ENCODE measurements at places on chromosomes 2 and 18.

DNA sequence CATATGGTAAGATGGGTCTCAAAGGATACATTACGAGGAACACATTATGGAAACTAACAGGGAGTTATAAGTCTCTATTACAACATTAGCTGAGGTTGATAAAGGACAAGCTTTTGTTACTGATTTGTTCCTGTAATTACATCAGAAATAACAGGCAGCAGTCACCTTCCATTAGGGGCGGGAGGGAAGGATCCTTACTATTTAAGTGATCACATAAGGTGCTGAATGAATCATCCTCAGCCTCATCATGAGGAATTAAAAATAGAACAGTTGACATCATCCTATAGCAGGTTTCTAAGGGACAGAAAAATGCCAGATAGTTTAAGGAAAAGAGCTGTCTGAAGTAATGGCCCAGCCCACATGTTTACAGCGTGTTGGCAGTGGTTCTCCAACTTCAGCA, 86.9 kb upstream of the MGAT5 start:
- no peak for DNase-seq

- no peak for DNase-seq
Measured at GRCh38 chr2:16650287-16651249, 15.1 kb downstream of the CYRIA start.

- DNase-seq, result no peak
Measured at GRCh38 chr2:100309973-100310719, 12.2 kb downstream of the LONRF2 start.

GRCh38 chr2:32830196-32830595, 116.6 kb upstream of the LTBP1 start:
- no peak for DNase-seq

GRCh38 chr2:138787053-138787666, 7.0 kb upstream of the NXPH2 start:
- no peak for DNase-seq

DNA sequence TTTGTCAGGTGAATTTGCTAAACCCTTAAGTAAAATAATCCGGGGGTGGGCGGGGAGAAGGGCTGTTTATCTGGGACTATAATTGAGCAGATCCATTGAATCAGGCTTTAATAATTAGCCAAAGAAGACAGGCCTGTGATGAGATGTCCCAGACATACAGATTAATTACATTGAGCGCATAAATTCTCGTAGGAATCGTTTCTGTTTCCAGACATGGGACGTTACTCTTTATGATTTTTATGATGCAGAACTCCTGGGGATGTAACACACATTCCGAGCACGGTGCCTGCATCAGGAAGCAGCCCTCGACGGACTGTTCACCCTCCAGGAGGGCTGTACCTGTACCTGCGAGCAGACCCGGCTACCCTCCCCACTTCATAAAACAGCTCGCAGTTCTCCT, 88.9 kb downstream of the SMIM21 start:
- no peak for DNase-seq

GRCh38 chr2:23503097-23503496, 118.1 kb downstream of the KLHL29 start:
- DNase-seq, result no peak

DNA sequence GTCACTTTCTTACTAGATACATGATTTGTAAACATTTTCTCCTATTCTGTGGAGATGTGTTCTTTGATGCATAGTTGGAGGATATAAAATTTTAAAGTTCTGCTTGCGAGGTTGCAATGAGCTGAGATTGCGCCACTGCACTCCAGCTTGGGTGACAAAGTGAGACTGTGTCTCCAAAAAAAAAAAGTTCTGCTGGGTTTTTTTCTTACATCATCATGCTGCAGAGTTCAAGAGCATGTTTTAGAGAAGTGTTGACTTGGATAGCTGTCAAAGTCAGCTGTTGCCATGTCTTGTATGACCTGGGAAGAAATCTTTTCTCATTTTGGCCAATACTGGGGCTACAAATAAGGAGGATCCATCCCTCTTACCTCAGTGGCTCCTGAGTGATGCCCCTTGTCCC, 71.3 kb downstream of the UGGT1 start:
- DNase-seq, result no peak

DNA sequence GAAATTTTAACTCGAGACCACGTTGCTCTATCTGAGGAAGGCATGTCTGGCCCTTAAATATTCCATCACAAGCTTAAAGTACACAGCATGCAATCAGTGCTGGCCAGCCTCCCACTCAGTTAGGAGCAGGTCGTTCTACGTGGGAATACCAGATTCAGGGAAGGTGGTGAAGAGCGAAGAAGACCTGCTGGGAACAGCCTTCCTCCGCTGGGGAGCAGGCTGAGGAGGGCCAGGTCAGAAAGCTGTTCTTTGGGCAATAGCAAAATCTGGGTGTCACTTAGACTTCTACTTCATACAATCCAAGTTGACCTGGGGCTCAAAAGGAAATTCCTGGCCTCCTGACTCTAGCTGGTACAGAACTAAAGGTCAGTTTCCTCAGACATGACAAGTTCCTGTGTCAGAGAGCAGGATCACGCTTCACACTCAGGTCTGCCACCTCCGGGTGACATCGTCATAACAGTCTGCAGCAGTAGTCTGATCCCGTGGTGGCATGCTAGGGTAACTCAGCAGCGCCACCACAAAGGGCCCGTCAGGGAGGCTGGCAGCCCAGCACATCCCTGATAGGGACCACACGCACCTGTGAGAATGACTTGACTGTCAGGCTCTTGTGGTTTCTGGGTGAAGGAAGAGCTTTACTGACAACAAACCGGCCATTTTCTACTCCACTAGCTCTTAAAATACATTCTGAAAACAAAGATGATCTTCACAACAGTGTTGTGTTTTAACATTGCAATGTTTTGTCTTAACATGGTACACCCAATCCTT, 35.2 kb upstream of the NAPG start:
- DNase-seq, result no peak

GRCh38 chr2:219769090-219769910, 141.9 kb downstream of the SLC4A3 start:
- DNase-seq, result no peak
